A549 (cell line): ENCODE measurements at places on chromosomes 5 and 9. TPM values are rescaled to one million over a fixed set of nuclear protein-coding genes. Genes with fewer than 3 reads are reported as not detected.

DNA sequence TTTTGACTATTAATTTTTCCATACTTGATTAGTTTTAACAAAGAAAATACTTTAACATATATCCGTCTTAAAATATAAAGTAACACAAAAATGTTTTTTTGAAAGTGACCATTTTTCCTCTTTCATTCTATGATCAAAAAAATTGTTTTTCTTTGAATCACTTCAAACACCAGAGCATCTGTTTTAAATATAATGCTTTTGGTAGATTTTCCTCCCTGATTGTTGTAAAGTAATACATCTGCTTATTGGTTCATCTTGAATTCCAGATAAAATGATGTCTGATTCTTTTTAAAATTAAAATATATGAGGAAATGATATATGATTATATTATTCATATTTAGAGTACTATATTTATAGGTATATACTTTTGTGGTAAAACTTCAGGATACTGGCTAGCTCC lies 76.2 kb upstream of the LPAR1 start:
- no peak for DNase-seq

- DNase-seq = no peak
Measured at GRCh38 chr5:168298949-168299348, 7.5 kb downstream of the WWC1 start.

DNA sequence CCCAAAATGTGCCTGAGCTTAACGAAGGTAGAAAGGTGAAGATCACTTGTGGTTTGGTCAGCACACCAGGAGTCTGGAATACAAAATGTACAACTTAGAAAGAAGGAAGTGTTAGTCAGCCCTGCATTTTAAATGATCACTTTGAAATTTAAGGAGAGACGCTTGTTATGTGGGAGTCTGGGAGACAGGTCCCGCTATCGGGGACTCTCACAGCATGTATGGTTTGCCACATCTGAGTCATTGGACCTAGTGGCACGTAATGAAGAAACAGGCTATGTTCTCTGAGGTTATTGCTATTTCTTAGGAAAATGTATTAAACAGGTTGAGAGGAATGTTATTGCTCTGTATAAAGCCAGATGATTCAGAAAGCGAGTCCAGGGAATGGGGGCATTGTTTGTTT lies 2362.5 kb upstream of the WWC1 start:
- no peak for DNase-seq

DNA sequence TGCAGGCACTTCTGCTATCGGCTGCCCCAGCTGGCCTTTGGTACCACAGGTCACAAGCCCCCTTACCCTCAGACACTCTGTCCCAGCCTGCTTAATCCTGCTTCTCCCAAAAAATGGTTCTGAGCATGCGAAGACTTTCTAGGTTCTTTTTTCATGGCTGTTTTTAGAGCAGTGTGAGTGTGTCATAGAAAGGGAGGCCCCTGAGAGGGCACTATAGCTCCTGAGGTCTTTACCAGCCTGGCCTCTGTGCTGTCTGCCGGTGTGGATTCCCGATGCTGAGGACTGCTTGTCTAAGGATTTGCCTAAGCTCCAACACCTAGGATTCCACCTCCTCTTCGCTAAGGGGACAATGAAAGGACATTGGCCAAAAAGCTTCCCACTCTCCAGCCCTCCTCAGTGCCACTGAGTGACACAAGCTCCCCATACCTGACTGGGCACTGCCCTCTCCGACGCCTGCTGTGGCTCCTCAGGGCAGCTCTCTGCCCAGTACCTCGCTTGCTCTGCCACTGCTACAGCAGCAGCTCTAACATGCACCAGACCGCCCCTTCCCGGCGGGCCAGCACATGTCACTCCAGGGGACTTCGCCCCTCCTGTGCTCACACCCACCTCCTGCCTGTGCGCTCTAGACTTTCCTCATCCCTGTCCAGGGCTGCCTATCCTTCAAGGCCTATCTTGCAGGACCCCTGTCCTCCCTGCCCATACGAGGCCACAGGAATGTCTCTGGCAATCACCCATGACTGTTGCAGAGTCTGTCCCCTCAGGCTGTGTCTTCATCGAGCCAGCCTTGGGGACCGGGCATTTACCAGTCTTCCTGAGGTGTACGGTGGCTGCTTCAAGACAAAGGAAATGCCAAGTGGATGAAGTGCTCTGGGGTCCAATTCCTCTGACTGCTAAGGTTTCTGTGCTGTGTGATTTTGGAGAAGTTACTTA lies 21.0 kb downstream of the MACROH2A1 start:
- DNase-seq = no peak

GRCh38 chr5:117590944-117591343 lies 1016.3 kb upstream of the SEMA6A start:
- no peak for DNase-seq

- no peak for DNase-seq
Measured at GRCh38 chr5:143308731-143309130, 94.8 kb downstream of the NR3C1 start.

GRCh38 chr5:107952450-107952849 lies 281.7 kb upstream of the EFNA5 start:
- no peak for DNase-seq

DNA sequence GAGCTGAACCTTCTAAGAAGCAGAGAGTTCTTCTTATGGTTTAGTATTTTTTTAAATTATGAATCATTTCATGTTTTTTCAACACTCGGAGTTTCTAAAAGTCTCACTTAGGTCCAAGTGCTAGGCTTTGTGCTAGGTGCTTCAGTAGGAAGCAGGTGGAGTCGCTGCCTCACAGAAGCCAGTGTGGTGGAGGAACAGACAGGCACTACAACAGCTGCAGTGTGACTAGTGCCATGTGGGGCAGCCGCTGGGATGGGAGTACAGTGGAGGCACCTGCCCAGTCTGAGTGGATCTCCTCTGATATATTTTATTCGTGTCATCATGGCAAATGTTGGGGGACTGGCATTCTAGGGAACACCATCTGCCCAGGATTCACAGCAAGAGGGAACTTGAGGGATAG lies 15.3 kb downstream of the PCDHGC5 start:
- DNase-seq = no peak

GRCh38 chr9:108056084-108056804 lies 566.7 kb upstream of the KLF4 start:
- peak; percentile 31 for DNase-seq

- no peak for DNase-seq
Measured at GRCh38 chr5:173716058-173716682, 99.7 kb upstream of the BOD1 start.

The GPR151 gene
- polyA plus RNA-seq = not detected in 3 replicates

The FCN2 gene
- not detected in 3 replicates for polyA plus RNA-seq

The ADAMTS19 gene
- not detected in 3 replicates for polyA plus RNA-seq

The SFXN1 gene
- 76.9 to 79.6 TPM (median 79.5 TPM) in 3 replicates for polyA plus RNA-seq

The RETREG1 gene
- polyA plus RNA-seq = 1.7 to 2.1 TPM (median 2.0 TPM) in 3 replicates

The IFNA2 gene
- not detected in 3 replicates for polyA plus RNA-seq
